ENCODE measurements at places on chromosomes 16 and 17.

- peak; percentile 10 for DNase-seq
These were observed at the start of gene CES3 for GRCh38 chr16:66961065-66961744. TSS of gene CES3 (plus strand) at chr16:66961266. CDS start at chr16:66961308, 42 bp downstream.

DNA sequence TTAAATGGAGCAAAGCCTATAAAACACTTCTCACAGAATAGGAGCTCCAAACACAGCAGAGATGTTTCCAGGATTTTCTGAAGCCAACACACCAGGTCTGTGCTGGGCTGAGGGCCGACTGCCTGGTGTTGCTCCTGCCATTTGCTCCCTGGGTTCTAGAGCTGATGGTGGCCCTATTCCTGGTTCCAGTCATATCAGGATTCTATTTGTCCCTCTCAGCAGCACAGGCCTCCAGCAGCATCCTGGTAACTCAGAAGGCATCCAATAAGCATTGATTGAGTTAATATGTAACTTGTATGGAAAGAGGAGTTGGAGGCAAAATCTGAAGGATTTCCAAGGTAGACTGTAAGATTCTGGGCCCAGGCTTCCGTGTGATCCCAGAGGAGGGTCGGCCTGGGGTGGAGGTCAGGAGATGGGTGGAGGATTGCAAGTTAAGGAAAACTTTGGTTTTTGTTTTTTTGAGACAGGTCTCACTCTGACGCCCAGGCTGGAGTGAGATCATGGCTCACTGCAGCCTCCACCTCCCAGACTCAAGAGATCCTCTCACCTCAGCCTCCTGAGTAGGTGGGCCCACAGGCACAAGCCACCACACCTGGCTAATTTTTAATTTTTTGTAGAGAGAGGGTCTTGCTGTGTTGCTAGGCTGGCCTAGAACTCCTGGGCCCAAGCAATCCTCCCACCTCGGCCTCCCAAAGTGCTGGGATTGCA lies 5.7 kb downstream of the NUPR1 start:
- no peak for DNase-seq

DNA sequence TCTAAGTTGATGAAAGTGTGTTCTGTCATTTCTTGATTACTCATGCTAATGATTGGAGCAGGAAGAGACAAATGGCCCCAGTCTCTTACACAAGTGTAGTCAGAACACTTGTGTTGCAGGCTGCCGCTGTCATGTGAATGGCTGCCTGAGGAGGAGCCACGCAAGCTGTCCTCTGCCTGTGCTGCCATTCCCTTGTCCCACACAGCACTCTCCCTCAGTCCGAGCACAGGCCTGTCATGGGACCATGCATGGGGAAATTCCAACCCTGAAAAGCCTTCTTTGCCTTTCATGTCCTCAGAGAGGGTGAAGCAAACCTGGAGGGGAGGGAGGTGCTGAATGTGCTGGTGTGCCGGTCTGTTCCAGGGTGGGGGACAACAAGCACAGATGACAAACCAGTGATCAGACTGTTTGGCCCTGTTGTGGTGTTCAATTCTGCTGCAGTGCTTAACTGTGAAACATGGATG lies 109.4 kb downstream of the MRTFB start:
- no peak for DNase-seq

DNA sequence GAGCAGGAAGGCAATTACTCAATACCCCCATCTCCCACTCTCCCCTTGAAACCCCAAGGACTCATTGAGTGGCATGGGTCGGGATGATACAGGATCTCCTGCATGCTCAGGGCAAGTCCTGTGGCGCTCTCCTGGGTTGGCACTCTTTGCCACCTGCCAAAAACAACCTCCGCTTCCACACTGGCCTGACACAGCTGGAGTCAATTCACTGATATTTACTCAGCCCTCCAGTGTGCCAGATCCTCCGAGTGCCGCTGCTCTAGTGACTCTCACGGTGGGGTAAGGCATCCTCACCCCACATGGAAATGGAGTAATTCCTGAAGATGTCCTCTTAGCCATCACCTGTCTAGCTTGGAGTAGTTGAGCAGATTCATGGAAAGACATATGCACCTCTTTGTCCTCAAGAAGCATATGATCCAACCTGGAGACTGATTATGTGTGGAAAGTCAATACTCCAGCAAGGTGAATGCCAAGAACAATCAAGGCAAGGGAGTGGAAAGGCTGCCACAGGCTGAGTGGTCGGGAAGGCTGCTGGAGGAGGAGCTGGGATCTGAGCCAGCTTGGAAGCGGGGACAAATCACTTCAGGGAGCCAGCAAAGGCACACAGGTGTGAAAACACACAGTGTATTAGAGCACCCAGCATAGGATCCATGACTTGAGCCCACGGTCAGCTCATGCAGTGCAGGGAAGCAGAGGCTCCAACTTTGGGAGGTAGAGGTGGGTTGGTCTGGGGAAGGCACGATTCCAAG lies 12.6 kb upstream of the GOSR2 start:
- DNase-seq, result no peak

DNA sequence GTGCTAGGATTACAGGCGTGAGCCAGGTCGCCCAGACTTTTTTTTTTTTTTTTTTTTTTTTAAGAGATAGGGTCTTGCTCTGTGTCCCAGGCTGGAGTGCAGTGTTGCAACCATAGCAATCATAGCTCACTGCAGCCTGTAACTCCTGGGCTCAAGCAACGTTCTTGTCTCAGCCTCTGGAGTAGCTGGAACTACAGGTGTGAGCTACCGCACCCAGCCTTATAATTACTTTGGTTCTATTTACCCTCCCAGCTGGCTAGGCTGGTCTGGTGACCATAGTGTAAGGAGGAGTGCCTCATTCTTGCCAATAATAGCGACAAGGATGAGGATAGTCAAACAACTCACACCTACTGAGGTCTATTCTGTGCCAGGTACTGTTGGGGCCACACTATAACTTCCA lies 39.6 kb upstream of the USP7 start:
- no peak for DNase-seq

- DNase-seq, result no peak
These were observed 1.4 kb downstream of the ZNF668 start for GRCh38 chr16:31072540-31073141.

GRCh38 chr17:17258998-17259397 lies 22.0 kb upstream of the FLCN start:
- DNase-seq, result no peak

DNA sequence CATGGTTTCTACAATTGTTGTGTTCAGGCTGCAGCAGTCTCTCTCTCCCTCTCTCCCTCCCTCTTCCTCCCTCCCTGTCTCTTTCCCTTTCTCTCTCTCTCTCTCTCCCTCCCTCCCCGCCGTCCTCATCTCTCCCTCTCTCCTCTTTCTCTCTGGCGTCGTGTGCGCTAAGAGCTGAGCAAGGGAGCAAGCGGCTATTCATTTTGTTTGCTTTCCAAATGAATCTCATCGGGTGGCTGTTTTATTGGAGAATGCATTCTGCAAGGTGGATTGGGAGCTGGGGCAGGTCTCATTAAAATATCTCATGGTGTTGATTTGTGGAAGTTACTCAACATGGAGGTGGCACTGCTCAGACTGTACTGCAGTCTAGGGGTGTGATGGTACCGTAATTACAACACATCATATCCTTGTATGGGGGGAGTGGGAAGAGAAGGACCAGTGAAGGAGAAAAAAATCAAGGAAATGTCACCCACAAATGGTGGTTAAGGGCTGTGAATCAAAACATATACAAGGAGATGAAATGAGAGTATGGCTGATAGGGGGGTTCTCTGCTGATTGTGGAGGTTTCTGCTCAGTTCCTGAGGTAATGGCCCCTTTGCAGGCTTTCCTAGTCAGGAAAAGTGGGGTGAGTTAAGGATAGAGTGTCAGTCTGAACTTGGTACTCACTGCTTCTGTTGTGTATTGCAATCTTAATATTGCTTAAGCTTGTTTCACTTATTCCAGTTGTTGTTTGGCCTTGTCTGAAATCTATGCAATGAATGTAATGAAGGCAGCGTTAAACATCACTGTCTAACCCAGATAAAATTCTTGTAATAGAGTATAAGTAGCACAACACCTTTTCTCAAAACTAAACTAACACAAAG lies 2.7 kb downstream of the MSL1 start:
- no peak for DNase-seq

DNA sequence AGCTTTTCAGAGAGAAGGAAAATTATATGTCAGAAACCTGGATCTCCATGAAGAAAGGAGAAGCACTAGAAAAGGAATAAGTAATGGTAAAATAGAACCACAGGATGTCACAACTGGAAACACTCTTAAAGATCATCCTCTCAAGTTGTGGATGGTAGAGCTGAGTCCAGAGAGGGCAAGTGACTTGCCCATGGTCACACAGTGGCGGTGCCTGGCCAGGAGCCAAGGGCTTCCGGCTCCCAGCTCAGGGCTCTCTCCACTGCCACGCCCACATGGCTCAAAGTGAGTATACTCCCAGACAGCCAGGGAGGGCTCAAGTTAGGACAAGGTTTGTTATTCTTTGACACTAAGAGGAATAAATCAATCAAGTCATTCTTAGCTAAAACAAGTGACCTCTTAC lies 159.8 kb downstream of the COPRS start:
- no peak for DNase-seq

GRCh38 chr17:62995377-62995885 lies 29.4 kb downstream of the TANC2 start:
- DNase-seq, result no peak

GRCh38 chr16:8583199-8583598 lies 7.1 kb downstream of the TMEM114 start:
- no peak for DNase-seq

GRCh38 chr16:70478912-70479341 lies 24.5 kb downstream of the FCSK start:
- DNase-seq, result no peak

GRCh38 chr17:34820922-34821321 lies 140.3 kb downstream of the CCT6B start:
- DNase-seq, result no peak

- DNase-seq, result no peak
These were observed 47.8 kb downstream of the NFAT5 start for GRCh38 chr16:69613378-69614154.

DNA sequence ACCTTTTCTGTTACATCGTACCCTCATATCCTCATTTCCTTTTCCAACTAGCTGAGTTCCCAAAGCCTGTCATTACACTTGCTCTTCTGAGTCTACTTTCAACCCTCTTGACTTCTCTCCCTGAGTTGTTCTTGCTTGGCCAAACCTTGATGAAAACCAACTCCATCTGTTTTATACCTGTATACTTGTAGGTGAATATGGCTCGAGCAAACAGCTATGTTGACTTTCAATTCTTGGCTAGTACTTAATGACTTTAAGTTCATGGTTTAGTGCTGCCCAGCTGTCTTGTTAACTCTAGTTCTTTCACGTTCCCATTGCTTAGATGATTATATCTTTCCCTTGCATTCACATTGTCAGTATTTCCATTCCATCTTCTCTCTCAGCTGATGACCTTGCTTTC lies 14.8 kb downstream of the TANC2 start:
- DNase-seq, result no peak

- DNase-seq, result no peak
These were observed 4.9 kb downstream of the MYH1 start for GRCh38 chr17:10513299-10514067.
